ENCODE measurements at places on chromosomes 4 and X.

DNA sequence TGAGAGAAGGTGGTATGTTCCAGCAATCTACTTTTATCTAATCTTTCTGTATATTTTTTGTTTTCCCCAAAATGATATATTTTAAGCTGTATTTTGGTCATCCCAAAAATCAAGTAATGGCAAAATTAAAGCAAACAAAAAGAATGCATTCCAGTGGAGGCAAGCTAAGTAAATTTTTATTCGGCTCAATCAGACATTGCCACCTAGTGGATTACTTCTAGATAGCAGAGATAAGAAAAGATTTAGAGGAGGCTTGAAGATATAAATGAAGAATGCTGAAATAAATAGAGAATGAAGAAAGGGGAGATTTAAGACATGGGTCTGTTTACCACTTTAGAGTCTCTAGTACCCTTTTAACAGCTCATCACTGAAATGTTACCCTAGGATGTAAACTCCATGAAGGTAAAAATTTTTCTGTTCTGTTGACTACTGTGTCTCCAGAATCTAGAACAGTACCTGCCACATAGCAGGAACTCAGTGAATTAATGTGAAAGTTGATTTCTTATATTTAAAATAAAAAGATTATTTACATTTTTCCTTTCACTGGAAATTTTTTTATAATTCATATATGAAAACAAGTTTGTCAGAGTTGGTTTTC, 110.9 kb upstream of the ANK2 start:
- DNase-seq = no peak

GRCh38 chr4:113336556-113336955, 287.1 kb downstream of the ANK2 start:
- DNase-seq = no peak

DNA sequence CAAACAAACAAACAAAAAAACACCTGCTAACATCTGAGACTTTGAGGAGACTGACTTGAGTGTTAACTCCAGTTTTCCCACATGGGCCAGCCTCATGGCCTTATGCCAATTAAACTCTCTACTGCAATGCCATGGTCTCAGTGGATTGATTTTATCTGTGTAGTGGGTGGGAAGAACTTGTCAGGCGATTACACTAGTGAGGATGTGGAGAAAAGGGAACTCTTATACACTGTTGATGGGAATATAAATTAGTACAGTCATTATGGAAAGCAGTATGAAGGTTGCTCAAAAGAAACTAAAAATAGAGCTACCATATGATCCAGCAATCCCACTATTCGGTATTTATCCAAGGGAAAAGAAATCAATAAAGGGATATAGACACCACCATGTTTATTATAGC, 12.8 kb upstream of the XIAP start:
- no peak for DNase-seq

GRCh38 chrX:10138726-10139125, 18.0 kb upstream of the CLCN4 start:
- no peak for DNase-seq

- DNase-seq = no peak
Measured at GRCh38 chr4:121726642-121727268, 30.0 kb upstream of the ANXA5 start.

GRCh38 chr4:151034829-151035228, 19.7 kb upstream of the LRBA start:
- DNase-seq = no peak

- DNase-seq = no peak
Measured at GRCh38 chr4:123463869-123464268, 67.3 kb downstream of the SPRY1 start.
